ENCODE measurements at places on chromosomes 12 and 14.

DNA sequence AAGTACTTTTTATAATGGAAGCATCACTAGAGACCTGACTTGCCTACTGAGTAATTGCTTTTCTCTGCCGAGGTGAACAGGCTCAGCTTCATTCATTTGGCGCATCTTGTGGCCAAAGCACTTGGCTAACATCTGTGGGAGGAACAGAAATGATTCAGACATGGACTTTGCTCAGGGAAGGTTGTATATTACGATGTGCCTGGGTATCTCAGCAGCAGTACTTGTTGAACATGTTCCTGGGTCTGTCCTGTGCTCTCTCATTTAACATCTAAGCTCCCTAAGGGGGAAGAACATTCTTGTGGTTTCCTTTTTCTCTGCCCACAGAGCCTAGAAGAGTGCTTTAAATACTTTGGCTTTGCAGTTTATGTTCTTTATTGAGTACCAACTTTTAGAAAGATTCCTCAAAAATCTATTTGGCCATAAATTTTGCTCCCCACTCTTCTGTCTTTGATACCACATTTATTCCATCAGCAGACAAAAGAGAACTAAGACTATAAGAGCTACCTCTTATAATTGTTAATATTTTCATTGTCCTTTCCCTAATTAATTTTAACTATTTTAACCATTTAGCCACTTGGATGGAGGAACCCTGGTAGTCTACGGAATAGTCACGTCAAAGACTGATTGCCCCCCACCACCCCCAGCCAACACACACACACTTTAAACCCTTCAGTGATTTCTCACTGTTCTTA lies 101.2 kb upstream of the EGLN3 start:
- no peak for DNase-seq

- no peak for DNase-seq
Measured at GRCh38 chr14:69873877-69874780, 5.1 kb upstream of the SMOC1 start.

- peak; percentile 28 for DNase-seq
Measured at GRCh38 chr12:110245369-110245772, 35.7 kb upstream of the ATP2A2 start.

DNA sequence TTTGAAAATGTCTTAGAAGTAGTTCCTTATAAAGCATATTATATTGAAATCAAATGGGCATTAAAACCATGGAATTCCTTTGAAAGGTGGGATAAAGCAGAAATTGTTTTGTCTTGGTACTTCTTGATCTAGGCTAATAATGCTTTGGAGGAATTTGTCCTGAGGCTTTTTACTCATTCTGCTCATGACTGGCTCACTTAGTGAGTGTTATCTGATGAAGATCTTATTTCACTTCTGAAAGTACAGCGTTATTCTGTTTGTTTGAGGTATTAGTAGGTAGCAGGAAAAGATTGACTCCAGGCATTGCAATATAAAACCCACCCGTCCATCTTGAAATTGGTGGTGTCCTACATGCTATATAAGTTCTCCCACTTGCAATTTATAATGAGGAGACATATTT lies 5.5 kb downstream of the C12orf71 start:
- no peak for DNase-seq

- no peak for DNase-seq
Measured at GRCh38 chr12:26164118-26164517, 31.3 kb upstream of the SSPN start.

GRCh38 chr12:52123487-52124186 lies 44.1 kb downstream of the SMIM41 start:
- no peak for DNase-seq

DNA sequence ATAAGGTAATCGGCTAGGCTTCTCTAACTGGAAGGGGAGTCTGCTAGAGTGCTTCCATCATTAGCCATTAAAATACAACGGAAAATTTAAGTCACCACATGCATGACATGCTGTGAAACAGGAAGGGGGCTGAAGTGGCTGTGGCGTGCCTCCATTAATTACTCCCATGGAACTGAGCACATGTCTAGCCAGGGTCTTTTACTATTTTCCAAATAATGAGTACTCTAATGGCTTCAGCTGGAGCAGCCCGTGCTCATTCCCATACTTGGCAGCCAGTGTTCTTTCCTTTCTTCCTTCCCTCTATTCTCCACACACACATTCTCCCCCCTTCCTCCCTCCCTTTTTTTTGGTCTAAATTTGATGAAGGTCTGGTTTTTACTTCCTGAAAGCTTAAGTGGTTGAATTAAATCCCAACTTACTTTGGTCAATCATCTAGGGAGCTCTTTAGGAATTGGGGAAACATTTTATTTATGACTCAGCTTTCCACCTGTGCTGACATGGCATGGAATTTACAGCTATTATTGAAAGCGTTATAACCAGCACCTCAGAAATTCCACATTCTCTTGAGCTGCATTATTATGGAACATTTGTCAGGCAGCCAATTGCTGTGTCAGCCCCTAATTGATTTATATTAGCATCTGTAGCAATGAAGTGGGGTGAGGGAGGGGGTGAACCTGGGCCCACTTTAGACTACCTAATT lies 72.3 kb downstream of the LRIG3 start:
- no peak for DNase-seq

DNA sequence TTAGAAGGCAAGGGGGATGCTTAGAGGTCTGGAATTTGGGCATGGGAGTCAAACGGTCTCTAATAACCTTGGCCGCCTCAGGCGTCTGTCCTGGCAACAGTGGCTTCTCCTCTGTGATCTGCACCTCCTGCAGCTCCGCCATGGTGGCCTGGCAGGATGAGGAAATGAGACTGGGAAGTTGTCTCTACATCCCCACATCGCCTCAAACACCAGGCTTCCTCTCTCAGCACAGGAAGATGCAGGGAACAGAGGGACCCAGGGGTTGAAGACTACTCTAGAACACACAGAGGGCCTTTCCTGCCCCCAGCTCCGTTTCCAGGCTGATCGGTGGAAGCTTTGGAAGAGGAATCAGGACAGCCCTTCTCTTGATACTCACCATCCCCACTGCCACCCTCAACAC lies 1.7 kb downstream of the NDRG2 start:
- no peak for DNase-seq

- peak; percentile 43 for DNase-seq
Measured at GRCh38 chr12:124543052-124543589, 24.3 kb downstream of the NCOR2 start.

- DNase-seq = no peak
Measured at GRCh38 chr12:131049002-131049401, 95.3 kb downstream of the ADGRD1 start.

GRCh38 chr12:75533239-75533638 lies 21.8 kb upstream of the KRR1 start:
- no peak for DNase-seq

DNA sequence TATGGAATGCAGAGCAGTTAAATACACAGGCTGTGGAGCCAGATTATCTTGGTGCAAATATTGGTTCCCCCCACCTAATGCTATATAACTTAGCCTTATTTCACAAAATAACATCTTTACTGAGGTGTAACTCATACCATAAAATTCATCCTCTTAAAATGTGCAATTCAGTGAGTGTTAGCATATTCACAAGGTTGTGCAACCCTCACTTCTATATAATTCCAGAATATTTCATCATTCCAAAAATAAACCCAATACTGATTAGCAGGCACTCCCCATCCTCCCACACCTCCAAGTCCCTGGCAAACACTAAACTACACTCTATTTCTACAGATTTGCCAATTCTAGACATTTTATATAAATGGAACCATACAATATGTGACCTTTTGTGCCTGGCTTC lies 116.3 kb upstream of the CNTN1 start:
- DNase-seq = no peak

DNA sequence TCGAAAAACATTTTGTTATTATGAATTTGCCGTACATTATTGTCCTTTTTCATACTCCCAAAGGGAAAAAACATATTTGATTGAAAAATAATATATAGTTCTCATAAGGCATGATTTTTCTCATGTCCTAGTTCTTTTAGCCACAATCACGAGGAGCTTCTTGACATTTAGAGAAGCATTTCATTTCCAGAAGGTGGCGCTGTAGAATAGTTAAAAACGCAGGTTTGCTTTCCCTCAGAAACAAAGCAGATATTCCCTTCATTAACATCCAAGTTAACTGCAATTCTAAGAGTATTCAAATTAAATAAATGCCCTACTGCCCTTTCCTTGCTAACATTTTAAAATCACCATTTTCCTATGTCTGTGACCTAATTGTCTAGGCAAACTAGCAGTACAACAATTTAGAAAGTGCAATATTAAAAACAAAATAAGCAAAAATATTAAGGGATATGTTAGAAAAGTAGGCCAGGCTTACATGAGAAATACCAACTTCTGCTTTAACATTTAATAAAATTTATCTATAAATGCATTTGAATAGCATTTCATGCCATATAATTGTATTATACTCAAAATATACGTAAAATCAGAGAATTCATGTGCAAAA lies 10.9 kb upstream of the PIK3C2G start:
- no peak for DNase-seq

- DNase-seq = no peak
Measured at GRCh38 chr14:38143659-38144505, 63.8 kb upstream of the SSTR1 start.

GRCh38 chr12:50955697-50956096 lies 3.4 kb downstream of the HIGD1C start:
- no peak for DNase-seq

GRCh38 chr12:5171701-5172100 lies 128.0 kb downstream of the KCNA5 start:
- DNase-seq = no peak

GRCh38 chr14:102901633-102902032 lies 20.8 kb upstream of the AMN start:
- no peak for DNase-seq

DNA sequence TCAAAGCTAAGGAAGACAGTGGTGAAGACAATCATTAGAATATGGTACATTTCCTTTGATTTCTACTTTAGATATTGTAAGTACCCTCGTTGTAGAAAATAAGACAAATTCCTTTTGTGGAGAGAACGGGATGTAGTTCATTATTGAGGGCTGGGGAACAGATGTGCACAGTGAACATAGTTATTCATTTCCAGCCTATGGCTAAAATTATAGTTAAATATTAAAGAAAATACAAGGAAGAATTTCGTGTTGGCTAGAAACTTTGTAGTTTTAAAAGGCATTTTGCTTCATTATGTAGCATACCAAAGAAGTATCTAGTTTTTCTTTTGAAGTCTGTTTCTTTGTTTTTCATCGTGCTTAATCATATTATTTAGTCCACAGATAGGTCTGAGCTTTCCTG lies 201.8 kb downstream of the ESR2 start:
- DNase-seq = no peak

DNA sequence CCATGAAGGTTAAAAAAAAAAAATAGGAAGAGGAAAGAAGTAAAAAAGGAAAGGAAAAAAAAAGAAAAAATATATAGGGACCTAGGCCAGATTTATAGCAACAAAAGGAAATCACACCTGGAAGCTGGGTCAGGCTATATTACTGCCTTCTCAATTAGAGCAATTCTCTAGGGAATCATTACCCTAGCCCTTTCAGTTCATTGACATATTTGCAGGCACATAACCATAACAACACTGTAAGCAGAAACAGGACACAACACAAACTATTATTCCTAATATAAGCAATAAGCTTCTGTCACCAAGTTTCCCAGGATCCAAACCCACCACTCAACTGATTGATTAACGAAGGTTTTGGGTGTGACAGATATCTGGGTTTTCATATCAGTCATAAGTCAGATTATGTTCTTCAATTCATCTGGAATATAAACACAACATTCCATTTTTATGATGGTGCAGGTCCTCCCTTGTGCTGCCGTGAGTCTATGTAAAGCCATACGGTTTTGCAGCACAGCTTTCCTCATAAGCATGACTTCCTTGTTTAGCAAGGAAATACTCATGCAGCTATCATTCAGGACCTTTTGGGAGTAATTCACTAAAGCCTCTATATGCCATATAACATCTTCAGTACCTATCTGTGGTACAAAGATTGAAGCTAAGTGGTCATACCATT lies 4.2 kb downstream of the PCNX4 start:
- no peak for DNase-seq

- no peak for DNase-seq
Measured at GRCh38 chr12:124655698-124656516, 88.5 kb upstream of the NCOR2 start.

GRCh38 chr12:24773996-24774395 lies 174.9 kb downstream of the BCAT1 start:
- no peak for DNase-seq

DNA sequence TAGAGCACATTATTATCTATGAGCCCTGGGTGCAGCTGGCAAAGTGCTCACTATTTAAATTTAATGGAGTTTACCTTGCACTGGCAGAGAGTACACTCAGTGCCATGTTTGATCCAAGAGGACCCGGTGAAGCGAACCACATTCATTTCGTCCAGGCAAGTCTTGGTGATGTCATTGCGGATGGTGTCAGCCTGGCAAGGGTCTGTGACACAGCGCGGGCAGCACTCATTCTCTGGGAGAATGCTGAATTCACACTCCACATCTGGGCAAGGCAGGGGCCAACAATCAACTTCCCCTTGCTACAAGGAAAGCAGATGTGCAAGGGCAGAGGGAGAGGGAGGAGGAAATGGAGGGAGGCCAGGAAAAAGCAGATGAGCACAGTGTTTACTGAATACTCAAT lies 356.2 kb downstream of the NELL2 start:
- no peak for DNase-seq

- no peak for DNase-seq
Measured at GRCh38 chr12:40502322-40502721, 189.9 kb upstream of the CNTN1 start.

DNA sequence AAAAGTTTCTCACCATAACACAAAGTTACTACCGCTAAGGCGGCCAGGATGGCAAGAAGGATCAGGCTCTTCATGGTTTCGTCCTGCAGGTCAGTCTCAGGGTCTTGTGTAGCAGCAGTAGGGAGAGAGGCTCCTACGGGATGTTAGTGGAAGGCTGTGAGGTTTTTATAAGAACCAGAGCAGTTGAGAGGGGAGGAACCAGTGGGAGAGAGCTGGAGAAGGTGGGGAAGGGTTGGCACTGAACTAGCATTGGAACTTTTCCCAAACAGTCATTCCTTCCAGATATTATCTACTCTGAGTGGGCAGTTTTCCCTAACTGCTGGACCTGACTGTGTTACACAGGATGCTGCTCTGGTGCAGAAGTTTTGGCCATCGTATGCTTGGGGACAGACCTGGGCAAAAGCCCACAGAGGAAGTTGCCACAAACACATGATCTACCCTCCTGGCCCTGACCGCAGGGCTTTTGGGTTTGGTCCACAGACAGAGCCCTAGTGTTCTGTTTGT lies at the start of gene MGP:
MGP (minus strand) TSS at position 137 of the 504 bp plus-strand sequence; CDS start at position 74, 63 bp downstream.
- no peak for DNase-seq

DNA sequence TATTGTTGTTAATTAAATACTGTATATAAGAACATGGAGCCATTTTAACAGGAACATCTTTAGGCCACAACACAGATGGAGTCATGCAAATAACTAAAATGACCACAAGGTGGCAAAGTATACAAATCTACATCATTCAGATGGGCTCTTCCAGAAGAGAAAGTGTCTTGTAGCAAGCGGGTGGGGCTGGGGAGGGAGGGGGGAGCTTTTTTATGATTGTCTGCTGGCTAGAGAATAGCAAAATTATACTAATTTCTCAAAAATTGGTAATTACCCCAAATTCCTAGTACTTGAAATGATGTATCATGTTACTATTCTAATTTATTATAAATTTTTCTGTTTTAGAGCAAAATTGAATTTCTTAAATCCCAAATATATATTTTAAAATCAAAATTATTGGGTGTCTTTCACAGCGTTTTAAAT lies 378.7 kb downstream of the PRKD1 start:
- DNase-seq = no peak

- no peak for DNase-seq
Measured at GRCh38 chr12:6321905-6322304, 11.4 kb downstream of the PLEKHG6 start.

Data from CD4-positive, alpha-beta memory T cell (primary cell).